IPS-NIHi11 (cell line): ENCODE measurements at places on chromosomes 1 and 21.

GRCh38 chr1:234585330-234586055 lies 24.5 kb downstream of the IRF2BP2 start:
- no peak for DNase-seq

DNA sequence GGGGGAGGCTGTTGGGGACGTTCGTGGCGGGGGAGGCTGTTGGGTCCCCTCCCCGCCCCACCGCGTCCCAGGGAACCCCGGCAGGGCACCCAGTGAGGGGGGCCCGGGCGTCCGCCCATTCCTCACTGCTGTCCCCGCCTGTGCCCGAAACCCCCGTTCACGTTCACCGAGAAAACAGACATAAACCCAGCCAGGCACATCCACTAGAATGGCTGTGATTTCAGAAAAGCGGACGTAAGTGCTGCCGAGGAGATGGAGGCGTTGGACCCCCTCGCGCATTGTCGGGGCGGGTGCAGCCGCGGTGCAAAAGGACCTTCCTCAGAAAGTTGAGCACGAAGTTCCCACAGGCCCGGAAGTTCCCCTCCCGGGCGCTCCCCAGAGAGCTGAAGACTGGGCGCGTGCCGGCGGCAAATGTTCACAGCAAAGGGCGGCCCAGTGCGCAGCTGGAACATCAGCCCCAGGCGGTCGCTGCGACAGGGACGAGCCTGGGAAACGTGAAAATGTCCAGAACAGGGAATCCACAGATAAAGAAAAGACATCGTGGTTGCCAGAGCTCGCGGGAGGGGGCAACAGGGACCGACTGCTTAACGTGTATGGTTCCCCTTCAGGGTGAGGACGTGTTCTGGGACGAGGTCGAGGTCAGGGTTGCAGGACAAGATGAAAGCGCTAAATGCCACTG lies 18.5 kb upstream of the SAMD11 start:
- DNase-seq = peak; percentile 53

DNA sequence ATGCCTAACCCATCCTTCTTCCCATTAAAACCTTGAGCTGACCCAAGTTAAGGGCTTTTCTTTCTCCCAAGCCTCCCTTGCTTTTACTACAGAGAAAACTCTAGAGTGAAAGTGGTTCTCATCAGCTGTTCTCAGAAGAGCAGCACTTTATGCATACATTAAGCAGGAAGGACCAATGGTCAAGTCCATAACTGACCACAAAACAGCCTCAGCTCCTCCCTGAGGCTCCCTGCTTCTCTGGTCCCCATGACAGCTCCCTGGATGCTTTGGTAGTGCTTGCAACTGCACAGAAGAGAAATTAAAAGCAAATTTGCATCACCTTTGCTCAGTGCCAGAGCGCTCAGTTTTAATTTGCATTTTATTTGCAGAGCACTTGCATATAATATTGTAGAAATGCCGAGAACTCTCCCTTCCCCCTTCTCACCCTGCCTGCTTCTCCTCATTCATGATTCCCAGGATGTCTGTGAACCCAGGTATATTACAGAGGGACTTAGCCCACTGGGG lies 56.1 kb downstream of the LMX1A start:
- no peak for DNase-seq

GRCh38 chr1:4126251-4126650 lies 226.2 kb upstream of the C1orf174 start:
- no peak for DNase-seq

GRCh38 chr1:156704930-156705320 lies 458 bp downstream of the CRABP2 start:
- DNase-seq = no peak

GRCh38 chr21:22903851-22904250 lies 1905.6 kb downstream of the NCAM2 start:
- DNase-seq = no peak

GRCh38 chr1:65049941-65050713 lies 83.8 kb upstream of the JAK1 start:
- no peak for DNase-seq

DNA sequence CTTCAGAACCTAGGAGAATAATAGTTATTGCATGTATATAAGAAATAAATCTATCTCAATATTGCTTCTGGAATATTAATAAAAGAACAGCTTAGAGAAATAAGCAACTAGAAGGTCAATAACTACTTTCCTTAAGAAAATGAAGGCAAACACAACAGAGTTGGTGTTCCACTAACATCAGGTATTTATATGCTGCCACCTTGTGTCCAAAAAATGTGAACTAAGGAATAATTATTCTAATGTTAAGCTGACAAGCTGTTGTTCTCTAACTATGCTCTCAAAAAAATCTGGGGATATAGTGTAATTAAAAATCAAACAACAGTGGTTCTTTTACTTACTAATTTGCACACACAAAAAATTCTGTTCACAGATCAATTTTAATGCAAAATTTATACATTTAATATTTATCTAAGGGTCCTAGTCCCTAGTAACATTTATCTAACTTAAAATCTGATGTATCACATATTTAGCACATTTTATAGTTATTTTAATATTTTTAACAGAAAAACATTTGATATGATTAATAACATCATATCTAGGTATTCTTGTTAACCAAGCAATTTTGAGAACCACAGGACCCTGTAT lies 39.6 kb downstream of the UCHL5 start:
- DNase-seq = peak; percentile 10

DNA sequence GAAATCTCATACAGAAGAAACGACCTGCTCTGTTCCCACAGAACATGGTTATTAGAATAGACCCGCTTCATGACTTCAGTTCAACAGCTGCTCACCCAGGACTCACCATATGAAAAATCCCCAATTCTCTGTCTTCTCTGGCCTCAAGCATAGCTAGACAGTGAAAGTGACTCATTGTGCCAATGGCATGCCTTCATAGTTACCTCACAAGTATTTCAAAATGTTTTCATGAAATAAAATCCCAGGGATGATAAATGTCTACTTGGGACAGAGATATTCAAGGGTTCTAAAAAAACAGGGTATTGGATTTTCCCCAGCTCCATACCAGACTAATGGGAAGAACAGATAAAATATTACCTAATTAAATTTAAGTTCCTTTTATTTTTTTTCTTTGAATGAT lies 82.3 kb downstream of the NOTCH2 start:
- no peak for DNase-seq

DNA sequence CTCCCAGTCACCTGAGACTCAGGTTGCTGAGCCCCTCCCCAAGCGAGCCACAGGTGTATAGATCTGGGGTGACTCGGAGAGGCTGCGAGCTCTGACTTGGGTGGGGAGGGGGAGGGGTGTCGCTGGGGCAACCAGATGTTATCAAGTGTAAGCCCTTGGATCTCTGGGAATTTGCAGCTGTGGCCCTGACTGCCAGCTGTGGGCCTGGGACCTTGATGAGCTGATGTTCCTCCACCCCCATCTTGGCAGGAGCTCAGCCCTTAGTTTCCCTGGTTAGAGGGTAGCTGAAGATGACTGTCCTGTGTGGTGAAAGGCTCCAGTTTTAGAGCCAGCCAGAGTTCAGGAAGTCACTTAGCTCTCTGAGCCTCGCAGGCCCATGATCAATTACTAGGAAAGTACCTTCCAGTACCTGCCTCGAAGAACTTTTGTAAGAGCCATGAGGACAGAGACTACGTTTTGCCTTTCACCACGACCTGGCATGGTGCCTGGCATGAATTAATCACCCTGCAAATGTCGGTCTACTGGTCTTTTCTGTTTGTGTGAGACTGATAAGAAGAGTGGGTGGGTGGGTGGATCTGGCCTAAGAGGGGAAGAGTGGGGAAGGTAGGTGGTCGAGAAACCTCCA lies 55.8 kb downstream of the YARS1 start:
- no peak for DNase-seq

DNA sequence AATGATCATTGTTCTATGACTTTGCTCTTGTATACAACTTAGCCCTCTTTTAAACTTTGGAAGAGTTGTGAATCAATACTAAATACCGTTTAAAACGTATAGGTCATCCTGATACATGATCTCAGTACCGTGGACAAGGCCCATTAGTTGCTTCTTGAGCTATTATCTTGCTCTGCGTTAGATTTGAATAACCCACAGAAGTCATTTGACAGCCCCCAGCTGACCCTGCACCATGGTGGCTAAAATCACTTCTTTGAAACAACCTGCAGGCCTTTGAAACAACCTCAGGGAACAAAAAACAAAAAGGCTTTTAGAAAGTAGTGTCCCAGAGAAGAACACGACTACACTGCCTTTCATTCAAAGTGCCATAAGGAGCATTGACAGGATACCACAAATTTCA lies 473.0 kb upstream of the ADGRL2 start:
- no peak for DNase-seq

GRCh38 chr1:30446095-30446494 lies 277.3 kb downstream of the MATN1 start:
- DNase-seq = no peak

- no peak for DNase-seq
These were observed 22.9 kb downstream of the OVGP1 start for GRCh38 chr1:111404588-111404987.

GRCh38 chr1:23194119-23194984 lies 22.9 kb downstream of the HTR1D start:
- no peak for DNase-seq

- DNase-seq = peak; percentile 92
These were observed 700 bp upstream of the SYDE2 start for GRCh38 chr1:85201340-85202091.

DNA sequence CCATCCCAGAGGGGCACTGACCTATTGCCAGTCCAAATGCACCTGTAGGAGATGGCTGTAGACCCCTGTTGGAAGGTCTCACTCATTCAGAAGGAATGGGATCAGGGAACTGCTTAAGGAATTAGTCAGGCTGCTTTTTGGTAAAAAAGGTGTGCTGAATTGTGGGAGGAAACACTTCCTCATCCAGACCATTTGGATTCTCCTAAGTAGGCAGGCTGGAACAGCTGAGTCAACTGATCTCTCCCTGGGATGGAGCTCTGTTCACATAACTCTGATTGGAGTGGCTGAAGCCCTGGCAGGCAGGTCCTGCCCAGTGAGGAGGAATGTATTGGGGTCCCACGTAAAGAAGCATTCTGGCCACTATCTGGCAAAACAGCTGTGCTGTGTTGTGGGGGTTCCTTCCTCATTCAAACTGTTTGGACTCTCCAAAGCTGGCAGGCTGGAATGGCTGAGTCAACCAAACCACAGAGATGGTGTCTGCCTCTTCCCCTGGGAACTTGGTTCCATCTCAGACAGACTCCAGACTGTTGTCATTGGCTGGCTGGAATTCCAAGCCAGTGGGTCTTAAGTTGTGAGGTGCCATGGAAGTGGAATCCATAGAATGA lies 70.7 kb upstream of the PDC start:
- DNase-seq = no peak

DNA sequence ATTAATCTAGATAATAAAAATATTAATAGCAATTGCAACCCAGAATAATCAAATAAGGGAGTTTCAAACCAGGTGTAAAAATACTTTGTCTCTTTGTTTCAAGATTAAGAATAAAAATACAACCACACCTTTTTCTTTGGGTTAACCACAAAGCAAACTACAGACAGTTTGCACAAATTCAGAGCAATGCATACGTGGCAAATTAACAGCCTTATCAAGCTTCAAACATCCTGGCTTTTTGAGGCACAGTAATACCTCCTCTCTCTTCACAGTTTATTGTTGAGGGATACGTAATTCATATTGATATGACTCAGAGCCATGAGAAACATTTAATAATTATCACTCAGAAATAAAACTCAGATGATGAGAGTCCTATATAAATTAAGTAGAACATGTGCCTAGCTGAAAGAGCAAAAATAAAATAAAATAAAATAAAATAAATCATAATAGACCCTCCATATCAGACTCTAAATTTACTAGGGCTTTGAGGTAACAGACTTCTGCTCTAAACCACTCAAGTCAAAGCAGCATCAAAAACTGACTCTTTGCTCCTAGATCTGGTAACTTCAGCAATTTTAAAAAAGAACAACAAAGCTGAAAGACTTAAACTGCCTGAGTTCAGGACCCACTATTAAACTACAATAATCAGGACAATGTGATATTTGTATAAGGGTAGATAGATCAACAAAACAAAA lies 11.4 kb downstream of the EDEM3 start:
- no peak for DNase-seq

DNA sequence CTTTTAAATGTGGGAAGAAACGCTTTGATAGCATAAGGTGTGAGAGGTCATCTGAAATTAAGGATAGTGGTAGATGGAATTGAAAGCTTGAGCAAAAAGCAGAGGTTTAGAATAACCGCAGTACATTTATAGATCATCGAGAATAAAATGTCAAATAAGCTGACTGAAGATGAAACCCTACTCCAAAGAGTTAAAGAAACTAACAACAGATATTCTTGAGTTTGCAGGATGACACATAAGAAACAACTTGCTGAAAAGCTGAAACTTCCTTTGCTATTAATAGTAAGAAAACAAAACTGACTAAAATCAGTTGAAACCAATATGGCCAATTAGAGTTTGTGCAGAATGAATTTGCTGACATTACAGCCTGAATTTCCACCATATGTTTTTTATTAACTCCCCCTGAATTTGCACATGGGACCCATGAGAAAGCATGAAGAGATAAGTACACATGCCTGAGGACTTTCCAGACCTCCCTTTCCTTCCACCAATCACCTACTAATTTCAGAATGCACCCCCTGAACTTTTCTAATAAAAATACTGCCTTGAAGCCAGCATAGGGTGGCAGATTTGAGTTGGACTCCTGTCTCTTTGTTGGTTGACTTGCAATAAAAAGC lies 1.7 kb upstream of the C1orf185 start:
- no peak for DNase-seq

- no peak for DNase-seq
These were observed 41.4 kb downstream of the MAB21L3 start for GRCh38 chr1:116152577-116152943.

DNA sequence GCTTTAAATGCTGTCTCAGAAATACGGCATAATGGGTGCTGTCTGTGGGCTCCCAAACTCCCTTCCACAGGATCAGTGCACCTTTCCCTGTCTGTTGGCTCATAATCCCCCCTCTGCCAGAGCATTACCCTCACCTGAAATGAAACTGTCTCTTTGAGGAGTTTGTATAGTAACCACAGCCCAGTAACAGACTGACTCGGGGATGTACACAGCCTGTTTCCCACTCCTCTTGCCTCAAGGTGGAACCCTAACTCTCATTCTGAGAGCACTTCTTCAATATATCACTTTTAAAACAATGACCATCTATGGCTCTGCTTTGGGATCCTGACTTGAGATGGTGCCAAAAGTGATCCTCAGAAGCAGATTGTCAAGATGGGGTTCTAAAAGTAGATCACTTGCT lies 332.5 kb downstream of the AMY1C start:
- no peak for DNase-seq

- peak; percentile 73 for DNase-seq
These were observed 24.5 kb downstream of the CLIC6 start for GRCh38 chr21:34693192-34693810.

DNA sequence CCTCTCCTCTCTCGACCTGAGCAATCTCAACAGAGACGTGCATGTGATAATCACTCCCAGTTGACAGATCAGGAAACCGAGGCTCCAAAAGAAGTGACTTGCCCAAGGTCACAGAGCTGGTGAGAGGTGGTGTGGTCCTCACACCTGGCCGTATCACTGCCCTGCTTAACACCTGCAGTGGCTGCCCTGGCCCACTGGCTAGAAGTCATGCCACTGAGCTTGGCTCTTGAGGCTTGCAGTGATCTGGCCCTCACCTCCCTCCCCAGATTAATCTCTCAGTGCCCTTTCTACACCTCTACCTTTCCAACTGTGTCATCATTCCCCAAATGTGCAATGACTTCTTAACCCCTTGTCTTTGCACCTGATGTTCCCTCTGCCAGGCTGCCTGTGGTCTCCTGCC lies 38.8 kb downstream of the CDCP2 start:
- DNase-seq = no peak

GRCh38 chr1:185129708-185130107 lies 27.0 kb downstream of the TRMT1L start:
- no peak for DNase-seq

- DNase-seq = no peak
These were observed 122.4 kb downstream of the LMX1A start for GRCh38 chr1:165234149-165234548.

- no peak for DNase-seq
These were observed 5.5 kb upstream of the CD1A start for GRCh38 chr1:158248771-158249170.
